ENCODE measurements at places on chromosomes 6 and 20.

DNA sequence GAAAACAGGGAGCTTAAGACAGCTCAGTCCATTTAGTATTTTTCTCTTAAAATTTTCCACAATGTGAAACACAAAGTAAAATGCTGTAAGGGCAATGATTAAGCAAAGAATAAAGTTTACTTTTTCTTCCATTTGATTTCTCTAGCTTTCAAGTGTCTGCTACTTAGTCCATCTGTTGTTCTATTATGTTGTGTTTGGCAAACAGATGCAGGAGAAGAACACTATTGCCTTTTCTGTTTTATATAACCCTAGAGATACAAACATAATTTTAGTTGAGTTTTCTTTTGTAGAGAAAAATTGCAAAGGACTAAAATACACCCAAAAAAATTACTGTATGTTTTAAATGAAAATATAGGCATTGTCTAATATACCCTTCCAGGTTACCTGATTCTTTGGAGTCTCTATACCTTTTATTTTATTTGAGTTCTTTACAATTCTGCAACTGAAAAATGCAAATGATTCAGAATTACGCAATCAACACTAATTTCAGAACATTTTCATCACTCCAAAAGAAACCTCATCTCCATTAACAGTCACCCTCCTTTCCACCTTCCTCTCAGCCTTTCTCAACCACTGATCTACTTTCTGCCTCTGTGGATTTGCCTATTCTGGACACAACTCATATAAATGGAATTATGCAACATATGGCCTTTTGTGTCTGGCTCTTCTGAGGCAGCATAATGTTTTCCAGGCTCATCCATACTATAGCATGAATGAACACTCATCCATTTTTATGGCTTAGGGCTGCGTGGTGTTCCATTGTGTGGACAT, 96.9 kb downstream of the MKKS start:
- DNase-seq, result no peak

DNA sequence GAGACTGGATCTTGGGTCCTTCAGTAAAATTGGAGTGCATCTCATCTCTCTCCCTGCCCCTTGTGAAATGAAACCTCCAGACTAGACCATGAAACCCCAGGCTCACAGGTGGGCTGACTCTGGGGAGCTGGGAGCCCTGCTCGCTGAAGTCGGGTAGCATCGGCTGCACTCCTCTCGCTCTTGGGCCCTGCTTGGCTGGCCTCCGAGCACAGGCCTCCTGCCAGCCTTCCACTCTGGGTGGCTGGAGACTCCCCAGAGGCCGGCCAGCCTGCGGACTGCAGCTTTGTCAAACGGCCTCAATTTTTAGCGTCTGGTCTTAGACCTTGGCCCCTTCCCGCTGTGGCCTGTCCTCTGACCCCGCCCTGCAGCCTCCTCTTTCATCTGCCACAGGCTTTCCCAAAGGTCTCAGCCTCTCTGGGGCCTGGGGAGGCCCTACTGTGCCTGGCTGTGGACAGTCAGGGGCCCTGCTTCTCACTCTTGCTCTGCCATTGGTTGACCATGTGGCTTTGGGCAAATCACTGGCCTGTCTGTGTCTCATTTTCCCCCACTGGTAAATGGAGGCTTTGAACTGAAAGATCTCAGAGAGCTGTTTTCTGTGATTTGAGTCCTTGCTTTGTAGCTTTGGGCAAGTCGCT, 45.1 kb downstream of the SRC start:
- no peak for DNase-seq

- no peak for DNase-seq
These were observed 752.6 kb upstream of the MARCKS start for GRCh38 chr6:113104541-113104940.

GRCh38 chr6:19477563-19477962, 359.6 kb upstream of the ID4 start:
- DNase-seq, result no peak

DNA sequence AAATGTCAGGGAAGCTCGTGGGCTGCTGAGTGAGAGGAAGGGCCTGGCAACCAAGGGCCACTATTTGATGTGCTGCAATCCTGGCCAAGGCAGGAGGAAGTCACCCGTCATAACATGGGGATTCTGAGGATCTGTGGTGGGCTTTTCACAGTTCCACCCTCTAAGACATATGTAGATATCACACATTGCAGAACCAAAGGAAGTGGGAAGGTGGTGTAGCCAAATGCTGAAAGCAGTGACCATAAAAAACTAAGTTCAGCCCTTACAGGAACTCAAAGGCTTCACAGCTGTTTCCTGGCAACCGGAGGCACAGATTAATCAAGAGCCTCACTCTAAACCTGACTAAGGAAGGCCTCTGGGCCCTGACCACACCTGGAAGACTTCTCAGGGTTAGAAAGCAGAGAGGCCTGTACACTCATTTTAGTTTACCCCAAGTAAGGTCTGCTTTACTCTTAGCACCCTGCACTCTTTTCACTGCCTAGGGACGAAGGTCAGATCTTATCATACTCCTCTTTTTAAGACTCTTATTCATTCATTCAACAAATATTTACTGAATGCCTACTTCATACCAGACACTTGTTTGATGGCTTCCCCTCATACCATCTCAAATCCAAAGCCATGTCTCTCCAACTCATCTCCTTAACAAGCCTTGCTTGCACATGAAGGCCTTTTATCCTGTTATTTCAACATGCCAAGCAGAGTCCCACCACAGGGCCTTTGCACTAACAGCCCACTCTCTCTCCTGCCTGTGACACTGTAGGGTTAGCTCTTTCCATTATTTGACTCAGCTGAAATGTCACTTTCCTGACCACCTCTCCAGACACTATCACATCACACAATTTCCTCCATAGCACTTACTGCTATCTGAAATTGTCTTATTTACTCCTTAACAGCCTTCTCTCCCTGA, 2.6 kb downstream of the UBE2V1 start:
- DNase-seq, result no peak

DNA sequence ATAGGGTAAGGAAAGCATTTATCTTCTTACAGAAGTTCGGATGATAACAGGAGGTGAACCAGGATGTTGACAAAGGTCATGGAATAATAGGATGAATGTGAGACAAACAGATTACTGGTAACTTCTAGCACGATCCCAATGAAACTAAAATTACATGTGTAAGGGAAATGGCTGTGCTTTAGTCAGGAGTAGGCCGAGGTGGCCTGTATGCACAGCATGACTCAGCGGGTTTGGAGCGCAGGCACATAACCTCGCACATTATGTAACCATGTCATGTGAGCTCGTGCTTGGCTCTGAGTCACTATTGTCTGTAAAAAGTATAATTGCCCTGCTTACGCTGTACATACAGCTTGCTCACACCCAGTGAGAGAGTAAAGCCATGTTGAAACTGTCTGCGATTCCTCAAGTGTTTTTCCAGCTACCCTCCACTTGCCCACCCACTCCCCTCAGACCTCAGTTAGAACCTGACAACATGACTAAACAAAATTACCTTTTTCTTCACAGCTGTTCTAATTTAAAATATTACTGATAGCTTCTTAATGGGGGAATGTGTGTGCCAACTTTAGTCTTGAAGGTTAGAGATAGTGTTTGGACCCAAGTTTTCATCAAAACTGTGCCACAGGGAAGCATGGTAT, 8.2 kb downstream of the CYB5R4 start:
- peak; percentile 15 for DNase-seq

DNA sequence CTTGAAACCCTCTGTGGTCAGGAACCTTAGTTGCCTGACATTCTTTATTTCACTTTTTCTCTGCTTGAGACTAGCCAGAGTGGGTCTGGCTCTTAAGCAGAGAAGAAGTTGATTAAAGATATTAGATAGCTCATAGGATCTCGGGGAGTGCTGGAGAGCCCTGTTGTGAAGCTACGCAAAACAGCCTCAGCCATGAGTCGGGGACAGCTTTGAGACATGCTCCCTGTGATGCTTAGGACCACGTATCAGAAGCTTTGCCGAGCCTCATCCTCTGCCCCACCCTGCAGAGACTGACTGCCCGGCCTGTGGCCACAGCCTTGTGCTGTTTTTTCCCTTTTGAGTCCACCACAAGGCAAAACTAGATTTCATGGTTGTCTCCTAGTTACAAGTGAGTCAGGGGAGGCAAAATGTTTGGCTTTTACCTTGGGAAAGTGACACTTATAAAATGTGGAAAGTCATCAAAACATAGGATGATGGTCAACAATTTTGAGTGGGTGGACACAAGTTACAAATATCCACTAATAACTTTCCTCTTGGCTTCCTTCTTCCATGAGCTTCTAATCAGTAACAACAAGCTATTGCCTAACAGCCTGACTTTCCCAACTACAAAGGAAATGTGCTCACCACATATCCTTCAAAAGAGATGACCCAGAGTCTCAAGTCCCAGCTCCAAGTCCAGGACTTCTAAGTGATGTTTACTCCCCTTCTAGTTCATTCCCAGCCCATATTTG, 108.4 kb downstream of the JAG1 start:
- no peak for DNase-seq

GRCh38 chr20:2295886-2296515, at the start of gene TGM3:
Gene TGM3, plus strand, starts transcription at chr20:2296001. Its CDS starts 63 bp downstream, at chr20:2296064.
- no peak for DNase-seq

GRCh38 chr6:158796353-158796752, 22.8 kb downstream of the EZR start:
- no peak for DNase-seq

DNA sequence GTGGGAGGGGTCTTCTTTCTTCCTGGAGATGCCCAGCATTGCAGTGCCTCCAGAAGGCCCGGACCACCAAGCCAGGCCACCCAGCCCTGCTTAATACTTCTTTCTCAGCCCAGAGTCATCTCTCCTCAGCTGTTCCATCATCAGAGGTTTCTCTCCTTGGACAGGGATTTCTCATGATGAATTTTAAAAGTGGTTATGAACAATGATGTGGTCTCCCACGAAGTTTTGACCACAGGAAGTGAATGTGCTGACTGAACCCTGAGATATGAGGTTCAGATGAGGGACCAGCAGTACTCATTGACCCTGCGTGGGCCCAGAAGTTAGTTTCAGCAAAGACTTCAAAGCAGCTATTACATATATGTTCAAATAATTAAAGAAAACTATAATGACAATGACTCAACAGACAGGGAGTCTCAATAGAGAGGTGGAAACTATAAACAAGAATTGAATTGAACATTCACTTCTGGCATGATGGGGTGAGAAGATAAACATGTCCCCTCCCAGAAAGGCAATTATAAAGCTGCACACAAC, 114.5 kb upstream of the SLC22A16 start:
- DNase-seq, result no peak

DNA sequence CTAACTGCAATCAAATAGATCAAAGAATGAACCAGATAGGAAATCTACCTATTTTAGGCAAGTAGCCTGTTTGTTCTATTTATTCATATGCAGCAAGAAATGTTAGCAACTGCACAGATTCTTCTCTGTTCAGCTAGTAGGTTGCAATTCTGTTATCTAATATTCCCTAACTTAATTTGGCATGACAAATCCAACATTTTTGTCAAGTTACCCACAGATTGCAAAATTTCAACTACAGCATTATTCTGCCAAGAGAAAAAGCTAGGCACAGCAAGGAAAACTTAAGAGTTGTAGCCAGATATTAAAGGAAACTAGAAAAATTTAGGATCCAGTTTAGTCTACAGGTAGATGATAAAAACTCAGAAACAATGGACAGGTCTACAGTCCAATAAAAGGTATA, 104.4 kb upstream of the SYNCRIP start:
- no peak for DNase-seq

DNA sequence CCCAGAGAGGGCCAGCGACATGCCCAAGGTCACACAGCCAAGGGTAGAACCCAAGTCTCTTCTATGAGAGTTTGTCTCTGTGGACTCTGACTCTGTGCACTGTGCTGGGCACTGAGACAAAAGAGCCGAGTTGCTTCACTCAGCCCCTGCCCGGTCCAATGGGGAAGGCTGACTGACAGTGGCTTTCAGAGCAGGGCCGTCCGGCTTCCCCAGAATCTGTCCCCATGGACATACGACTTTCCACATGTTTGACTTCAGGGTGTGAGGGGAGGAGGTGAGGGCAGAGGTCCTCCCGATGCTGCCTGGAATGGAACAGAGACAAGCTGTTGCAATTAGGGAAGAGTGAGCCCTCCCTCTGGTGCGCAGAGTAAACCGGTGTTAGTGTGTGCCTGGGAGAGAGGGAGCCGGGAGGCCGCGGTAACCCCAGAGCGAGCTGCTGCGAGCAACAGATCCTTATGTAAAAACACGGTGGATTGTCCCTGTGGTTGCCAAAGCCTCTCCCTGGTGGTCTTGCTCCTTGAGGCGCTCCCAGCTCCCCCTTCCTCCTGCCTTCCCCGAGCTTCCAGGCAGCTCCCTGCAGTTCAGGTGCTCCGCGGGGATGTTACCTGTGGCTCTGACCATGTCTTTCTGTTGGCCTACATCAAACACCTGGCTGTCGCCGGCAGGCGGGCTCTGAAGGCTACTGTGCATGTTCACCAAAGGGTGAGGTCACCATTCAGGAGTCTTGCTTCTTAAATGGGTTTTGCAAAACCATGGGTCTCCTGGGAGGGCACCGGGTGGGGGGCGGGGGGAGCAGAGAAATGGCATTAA, 672 bp downstream of the SIRPA start:
- DNase-seq, result no peak

DNA sequence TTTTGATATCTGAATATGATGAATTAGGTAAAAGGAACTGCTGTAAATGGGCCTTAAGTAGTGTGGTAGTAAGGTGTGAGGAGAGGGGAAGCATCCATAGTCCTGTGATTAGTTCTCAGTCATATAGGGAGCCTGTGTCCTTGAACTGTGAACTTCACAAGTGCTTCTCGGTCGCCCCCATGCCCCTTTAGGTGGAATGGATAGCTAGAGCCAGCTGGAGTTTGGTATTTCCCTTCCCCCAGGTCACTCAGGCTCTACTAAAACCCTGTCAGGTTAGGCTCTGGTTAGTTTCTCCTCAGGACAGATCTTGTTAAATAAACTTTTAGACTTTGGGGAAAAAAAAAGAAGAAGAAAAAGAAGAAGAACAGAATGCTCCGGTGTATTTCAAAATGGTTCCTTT, 82.0 kb downstream of the PPP1R14C start:
- DNase-seq, result no peak

DNA sequence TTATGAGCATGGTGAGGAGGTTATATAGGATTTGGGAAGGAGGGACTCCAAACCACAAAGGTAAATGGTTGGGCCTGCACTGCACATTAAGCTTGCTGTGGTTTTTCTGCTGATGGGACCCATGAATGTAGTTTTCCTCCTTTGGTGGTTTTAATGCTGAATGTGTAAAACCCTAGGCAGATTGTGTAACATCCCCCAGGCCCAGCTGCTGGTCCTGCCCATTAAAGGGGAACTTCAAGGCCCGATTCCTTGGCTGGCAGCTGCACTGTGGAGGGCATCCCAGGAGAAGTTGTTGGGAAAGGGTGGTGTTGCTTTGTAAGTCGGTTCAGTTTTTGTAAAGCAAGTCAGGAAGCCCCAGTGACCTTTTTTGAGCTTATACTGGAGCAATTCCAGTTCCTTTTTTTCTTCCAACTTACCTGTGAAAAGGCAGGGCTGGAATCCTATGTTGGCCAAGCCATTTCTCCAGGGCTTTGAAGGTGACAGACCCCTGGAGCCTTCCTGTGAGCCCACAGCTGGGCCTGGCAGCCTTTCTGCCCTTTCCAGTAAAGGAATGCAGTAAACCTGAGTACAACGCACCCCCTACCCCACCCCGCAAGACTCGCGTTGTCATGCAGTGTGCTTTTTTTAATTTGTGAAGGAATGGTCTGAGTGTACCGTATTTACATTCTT, 43.1 kb upstream of the NAA20 start:
- no peak for DNase-seq

- peak; percentile 34 for DNase-seq
These were observed 274.3 kb downstream of the CD109 start for GRCh38 chr6:73969971-73970970.

- DNase-seq, result peak; percentile 67
These were observed 32.8 kb downstream of the CD164 start for GRCh38 chr6:109349419-109349987.

GRCh38 chr20:23270382-23270911, 80.1 kb upstream of the NXT1 start:
- no peak for DNase-seq

Measured in NCI-H2081 (cell line).